ENCODE measurements at places on chromosomes 7 and 10.

DNA sequence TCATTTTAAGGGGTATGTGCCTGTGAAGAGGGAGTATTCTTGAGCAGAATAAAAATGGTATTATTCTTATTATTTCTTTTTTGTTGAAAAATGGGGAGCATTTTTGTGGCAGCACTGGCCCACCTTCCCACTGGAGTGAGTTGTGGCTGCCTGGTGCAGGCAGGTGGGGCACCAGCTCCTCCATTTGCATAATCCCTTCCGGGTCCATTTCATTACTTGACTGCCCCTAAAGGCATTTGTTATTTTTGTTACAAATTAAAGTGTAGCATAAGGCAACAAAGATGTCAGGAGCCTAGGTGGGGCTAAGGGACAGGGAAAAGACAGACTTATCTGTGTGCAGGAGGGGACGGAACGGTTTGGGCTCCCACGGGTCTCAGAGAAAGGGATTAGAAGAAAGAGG lies 26.8 kb downstream of the GOLGA7B start:
- DNase-seq, result no peak

DNA sequence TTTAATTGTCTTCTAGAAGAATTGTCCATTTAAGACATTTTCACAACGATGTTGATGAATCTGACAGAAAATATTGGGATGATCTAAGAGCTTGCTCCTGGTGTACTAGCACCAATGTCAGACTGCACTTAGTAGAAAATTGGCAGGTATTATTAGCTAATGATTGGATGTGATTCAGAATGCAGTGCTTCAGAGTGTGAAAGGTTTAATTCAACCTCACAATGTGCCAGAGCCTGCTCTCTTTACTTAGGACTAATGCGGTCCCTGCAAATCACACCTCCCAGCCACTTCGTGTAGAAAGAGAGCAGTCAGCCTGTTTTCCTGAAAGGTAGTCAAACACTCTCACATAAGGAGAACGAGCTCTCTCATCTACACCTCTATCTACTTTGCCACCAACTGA lies 197.5 kb downstream of the ZNF438 start:
- no peak for DNase-seq

DNA sequence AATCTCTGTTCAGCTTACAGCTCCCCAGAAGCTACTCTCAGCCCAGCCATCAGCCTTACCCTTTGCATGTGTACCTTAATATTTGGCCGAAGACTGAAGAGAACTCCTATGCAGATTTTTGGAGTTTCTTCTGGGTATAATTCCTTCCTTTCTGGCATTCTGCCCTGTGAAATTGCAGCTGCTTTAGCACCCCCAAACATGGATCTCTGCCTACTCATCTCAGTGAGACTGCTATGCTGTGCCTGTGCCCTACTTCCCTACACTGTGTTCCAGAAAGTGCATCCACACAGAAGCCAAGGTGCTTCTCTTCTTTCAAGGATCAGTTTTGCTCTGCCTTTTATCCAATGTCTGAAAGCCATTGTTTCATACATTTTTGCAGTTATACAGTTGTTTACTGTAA lies 81.6 kb downstream of the NPY start:
- no peak for DNase-seq

- no peak for DNase-seq
Observed at GRCh38 chr7:17846935-17847334, 93.4 kb downstream of the SNX13 start.

DNA sequence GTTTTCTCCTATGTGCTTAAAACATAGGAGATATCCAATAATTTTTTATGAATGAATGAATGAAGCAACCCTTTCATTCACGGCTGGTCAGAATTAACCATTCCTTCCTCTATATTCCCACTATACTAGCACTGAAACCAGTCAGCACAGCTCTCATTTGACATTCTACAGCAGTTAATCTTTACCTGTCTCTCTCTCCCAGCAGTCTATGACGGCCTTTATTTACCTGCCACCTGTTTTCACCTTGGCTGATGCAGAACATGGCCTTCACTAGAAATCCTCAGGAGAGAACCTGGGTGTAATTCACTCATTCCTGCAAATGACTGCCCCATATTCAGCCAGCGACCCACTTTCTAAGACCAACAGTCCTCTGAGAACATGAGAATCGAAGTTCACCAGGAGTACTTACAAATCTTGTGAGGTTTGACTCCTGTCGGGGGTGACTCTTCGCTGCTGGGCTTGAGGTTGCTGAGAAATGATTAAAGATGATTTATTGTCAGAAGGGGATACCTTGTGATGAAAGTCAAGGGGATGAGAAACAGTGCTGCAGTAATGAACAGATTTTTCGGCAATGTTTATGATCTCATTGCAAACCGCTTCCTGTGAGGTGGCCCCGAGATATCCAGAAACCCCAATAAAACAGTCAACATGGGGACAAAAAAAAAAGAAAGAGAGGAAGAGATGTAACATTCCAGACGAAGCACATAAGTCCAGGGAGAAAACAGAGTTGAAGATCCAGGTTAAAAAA lies 30.9 kb upstream of the PDLIM1 start:
- no peak for DNase-seq

GRCh38 chr7:140051820-140052219 lies 10.9 kb downstream of the PARP12 start:
- DNase-seq, result no peak

GRCh38 chr7:135192914-135193536 lies 18.3 kb downstream of the WDR91 start:
- no peak for DNase-seq

- DNase-seq, result no peak
Observed at GRCh38 chr10:35574924-35575352, 30.2 kb upstream of the GJD4 start.

- DNase-seq, result no peak
Observed at GRCh38 chr10:92719991-92720830, 30.5 kb downstream of the HHEX start.

- no peak for DNase-seq
Observed at GRCh38 chr7:39686261-39686924, 63.0 kb downstream of the RALA start.

DNA sequence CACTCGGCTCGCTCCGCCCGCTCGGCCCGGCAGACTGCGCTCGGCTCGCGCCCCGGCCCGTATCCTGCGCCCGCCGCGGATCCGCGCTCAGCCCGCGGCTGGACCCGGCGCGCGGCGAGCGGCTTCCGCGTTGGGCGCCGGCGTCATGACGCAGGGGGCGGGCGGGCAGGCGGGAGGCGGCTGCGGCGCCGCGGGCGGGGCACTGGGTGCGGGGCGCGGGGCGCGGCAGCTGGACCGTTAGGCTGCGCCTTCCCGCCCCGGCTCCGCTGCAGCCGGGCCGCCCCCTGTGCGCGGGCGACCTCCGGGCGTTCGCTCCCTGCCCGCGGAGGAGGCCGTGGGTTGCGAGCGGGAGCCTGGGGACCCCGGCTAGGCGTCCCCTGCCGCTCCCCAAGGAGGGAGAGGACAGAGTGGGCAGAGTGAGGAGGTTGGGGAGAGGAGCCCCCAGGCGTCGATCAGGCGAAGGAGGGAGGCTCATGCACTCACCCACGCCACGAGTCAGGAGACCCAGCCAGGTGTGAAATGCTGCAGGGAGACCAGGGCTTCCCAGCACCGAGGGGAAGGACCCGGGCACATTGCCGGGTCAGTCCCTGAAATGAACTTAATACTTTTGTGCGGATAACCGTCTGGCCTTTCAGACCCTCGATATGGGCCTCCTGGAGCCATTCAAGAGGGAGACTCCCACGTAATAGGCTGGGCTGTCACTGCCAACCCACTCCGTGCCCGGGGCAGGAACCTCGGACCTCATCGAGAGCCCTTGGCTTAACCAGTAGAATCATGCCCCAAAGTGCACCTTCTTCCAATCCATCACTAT lies at the start of gene PIP4K2A:
PIP4K2A (minus strand) TSS at position 100 of the 811 bp plus-strand sequence. CDS start 252 bp downstream, outside the sequence.
- peak; percentile 66 for DNase-seq

- no peak for DNase-seq
Observed at GRCh38 chr10:13839430-13839990, 252.7 kb downstream of the PRPF18 start.

DNA sequence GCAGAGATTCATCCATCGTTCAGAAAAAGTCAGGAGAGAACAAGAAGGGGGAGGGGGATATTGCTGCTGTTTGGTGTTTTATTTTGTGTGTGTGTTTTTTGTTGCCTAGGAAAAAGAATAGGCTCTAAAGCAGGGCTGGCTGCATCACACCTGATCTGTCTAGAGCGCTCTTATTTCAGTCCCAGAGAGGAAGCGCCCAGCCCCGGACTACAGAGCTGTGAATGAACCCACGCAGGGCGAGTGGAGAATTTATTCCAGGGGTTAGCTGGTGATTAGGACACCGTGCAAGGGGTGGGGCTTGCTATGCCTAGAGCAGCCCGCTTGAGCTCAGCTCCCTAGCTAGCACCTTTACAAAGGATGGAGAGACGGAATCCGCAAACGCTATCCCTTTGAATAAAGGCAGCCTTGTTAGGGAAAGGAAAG lies 621 bp upstream of the FAM13C start:
- DNase-seq, result no peak

DNA sequence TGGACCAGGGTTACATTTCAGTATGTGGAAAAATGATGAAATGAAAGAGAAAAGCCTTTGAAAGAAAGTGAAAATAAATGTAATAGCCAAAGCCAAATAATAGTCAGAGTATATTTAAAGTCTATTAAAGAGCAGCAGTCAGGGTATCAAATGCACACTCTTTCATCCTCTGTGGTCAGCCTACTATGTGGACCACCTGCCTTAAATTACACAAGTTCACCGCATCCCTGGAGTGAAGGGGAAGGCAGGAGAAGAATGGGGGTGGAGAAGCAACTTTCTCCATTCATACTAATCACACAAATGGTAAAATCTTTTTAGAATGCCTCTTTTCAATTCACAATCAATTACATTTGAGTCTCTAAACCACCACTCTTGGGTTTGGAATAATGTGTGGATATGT lies 16.0 kb downstream of the TWIST1 start:
- DNase-seq, result no peak

DNA sequence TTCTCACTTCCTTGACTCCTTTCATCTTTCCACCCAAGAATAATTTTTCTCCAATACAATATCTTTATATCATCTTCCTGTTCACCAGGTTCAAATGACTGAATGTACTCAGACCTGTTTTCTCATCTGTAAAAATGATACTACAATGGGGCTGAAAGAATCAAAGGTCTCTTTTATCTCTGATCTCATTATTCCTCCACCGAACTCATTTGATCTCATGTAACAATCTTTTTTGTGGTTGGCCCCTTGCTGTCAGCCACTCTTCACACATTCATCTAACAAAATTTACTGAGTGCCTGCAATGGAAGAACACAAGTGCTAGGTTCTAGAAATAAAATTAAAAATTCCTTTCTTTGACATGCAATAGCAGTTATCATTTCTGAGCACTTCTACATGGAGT lies 65.0 kb downstream of the GRM8 start:
- DNase-seq, result no peak

GRCh38 chr7:41603985-41604384 lies 98.9 kb downstream of the INHBA start:
- no peak for DNase-seq

GRCh38 chr7:46633200-46633599 lies 712.1 kb upstream of the IGFBP3 start:
- no peak for DNase-seq

DNA sequence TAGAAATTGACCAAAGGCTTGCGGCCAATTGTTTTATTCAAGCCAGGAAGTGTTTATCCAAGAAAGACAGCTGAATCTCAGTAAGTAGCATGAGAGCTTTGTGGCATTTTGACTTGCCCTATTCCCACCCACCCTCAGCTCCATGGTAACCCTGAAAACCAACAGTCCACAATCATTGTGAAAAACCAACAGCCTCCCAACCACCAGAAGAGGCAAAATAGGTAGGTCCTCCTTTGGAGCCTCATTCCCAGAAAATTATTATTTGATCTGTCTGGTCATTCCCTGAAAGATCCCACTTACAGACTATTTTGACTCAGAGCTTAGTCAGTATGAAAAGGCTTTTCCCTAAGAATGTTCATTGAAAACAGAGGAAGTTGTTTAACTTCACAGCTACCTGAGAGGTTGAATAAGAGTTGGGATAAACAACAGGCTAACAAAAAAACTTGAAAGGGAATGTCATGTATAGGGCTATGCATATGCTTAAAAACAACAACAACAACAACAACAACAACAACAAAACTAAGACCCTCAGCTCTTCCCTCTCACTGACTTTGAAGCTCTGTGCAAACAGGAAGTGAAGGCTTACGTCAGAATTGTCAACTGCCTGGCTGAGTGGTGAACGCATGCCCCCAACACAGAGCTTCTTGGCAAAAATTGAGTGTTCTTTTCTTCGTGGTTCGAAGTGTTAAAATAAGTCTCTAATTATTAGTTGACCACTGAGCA lies 11.2 kb downstream of the KPNA7 start:
- DNase-seq, result no peak

GRCh38 chr10:24374134-24374915 lies 165.4 kb downstream of the KIAA1217 start:
- no peak for DNase-seq

DNA sequence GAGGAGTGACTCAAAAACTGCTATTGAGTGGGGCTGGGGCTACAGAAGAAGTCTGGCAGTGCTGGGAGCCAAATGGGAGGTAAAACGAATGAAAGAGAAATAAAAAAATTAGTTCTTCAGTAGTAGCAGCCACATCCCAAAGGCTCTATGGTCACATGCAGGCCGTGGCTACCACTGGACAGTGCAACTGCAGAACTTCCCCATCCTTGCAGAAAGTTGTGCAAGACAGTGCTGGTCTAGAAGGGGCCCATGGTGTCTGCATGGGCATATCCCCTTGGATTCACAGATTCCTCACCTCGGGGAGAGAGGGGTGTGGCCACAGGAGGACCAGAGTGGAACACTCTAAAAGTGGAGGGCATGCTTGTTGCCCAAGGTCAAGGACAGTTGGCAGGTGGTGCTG lies 47.6 kb downstream of the RPS24 start:
- DNase-seq, result no peak

DNA sequence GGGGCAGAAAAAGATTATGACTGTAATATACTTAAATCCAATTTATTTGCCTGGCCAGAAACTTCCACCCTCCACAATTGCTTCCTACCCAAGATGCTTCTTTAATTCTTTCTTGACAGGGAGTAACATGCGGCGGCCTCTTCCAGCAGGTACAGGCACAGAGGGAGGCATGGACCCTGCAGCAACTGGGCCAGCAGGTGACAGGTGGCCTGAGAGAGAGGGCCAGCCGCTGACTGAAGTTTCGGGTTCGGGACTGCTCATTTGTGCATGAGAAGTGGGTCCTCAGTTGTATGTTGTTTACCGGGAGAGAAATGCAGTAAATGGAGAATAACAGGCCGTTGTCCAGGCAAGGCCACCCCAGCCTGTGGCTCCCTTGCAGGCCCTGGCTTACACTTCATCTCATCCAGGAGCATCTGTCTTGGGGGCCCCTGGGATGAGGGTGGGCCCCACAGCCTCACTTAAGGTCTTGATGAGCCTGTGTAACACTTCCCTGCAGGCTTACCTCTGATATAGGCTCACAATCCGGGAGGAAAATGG lies 72.5 kb downstream of the C10orf143 start:
- no peak for DNase-seq

GRCh38 chr10:77404810-77405209 lies 232.8 kb downstream of the KCNMA1 start:
- DNase-seq, result no peak

- DNase-seq, result no peak
Observed at GRCh38 chr7:45394117-45394708, 180.0 kb upstream of the ADCY1 start.
